WTC11 (cell line): ENCODE measurements at places on chromosomes 7 and 10. TPM values are rescaled to one million over a fixed set of nuclear protein-coding genes. Genes with fewer than 3 reads are reported as not detected.
A peak's percentile ranks its signal among the peaks of the same experiment; 100 is the strongest.

GRCh38 chr7:90903841-90904240 lies 307.7 kb downstream of the CDK14 start:
- H3K36me3 ChIP-seq, result no peaks in the 10 kb centered on the region
- H3K4me1 ChIP-seq, result peaks cover 23% of the 10 kb centered on the region
- peak; percentile 30 for DNase-seq

DNA sequence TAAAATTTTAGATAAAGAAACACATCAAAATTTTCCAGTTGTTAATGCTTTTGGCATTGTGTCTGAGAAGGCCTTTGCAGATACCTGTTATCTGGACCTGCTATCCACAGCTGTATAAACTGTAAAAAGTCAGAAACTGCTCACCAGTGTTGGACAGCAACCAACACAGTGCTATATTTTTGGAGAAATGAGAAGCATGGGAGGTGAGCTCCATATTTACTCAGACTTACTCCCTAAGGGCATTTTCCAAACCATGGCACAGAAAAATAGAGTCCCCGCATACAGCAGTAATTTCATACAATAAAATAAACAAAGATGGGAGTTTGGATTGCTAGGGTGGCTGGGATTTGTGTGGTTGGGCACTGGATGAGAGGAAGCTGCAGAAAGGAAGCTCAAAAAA lies 136.3 kb upstream of the GLI3 start:
- H3K4me3 ChIP-seq, result no peak overlapping the region
- DNase-seq, result no peak
- H3K27me3 ChIP-seq, result no peaks in the 10 kb centered on the region
- H3K36me3 ChIP-seq, result peaks cover 15% of the 10 kb centered on the region

DNA sequence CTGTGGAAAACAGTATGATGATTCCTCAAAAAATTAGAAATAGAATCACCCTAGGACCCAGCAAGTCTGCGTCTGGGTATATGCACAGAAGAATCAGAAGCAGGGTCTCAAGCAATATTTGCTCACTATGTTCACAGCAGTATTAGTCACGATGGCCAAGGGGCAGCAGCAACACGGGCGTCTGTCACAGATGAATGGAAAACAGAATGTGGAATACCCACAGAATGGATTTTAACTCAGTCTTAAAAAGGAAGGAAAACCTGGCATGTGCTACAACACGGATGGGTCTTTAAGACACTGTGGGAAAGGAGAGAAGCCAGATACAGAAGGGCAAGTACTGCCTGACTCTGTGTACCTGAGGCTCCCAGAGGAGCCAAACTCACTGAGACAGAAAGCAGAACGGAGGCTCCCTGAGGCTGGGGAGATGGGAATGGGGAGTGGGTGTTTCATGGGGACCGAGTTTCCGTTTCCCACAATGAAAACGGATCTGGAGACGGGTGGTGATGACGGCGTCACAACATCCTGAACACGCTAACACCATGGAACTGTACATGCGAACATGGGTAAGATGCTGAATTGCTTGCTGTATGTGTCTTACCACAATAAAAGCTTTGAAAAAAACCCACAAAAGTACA lies 36.7 kb upstream of the INPP5A start:
- no peaks in the 10 kb centered on the region for H3K36me3 ChIP-seq
- H3K4me1 ChIP-seq, result no peaks in the 10 kb centered on the region
- no peaks in the 10 kb centered on the region; the same call in 1 of the 2 replicates for H3K27me3 ChIP-seq

DNA sequence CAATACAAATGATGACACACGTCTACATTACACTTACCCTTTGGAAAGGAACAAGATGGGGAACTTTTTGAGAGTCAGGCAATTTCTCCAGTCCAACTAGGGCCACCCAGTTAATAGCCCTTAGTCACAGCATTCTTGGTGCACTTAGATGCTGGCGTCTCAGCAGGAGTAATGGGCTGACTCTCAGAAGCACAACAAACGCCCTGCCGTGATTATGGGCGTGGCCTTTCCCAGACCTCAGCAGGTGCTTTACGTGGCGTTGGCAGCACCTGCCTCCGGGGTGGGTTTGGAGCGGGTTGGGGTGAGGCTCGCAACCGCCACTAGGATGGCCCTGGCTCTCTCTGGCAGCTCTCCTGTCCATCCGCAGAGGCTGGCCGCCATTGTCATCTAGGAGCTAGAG lies 147.6 kb upstream of the SHH start:
- H3K4me3 ChIP-seq, result no peak overlapping the region
- no peaks in the 10 kb centered on the region for H3K4me1 ChIP-seq

The DPYSL4 gene
- 16.8 to 18.1 TPM (median 17.0 TPM) in 3 replicates for total RNA-seq
